CD4-positive, CD25-positive, alpha-beta regulatory T cell (primary cell): ENCODE measurements at places on chromosomes 7 and 10. TPM values are rescaled to one million over a fixed set of nuclear protein-coding genes. Genes with fewer than 3 reads are reported as not detected.

EPHB6 gene
- polyA plus RNA-seq, result 22.4 TPM

TNRC18 gene
- polyA plus RNA-seq, result 0.78 TPM

SFTPA1 gene
- not detected for polyA plus RNA-seq

NKX2-3 gene
- polyA plus RNA-seq, result not detected

LIPF gene
- not detected for polyA plus RNA-seq

TAC1 gene
- not detected for polyA plus RNA-seq

FZD8 gene
- not detected for polyA plus RNA-seq

NRAP gene
- not detected for polyA plus RNA-seq

SCIN gene
- not detected for polyA plus RNA-seq

CDK1 gene
- 3.6 TPM for polyA plus RNA-seq

WNT8B gene
- not detected for polyA plus RNA-seq

MKI67 gene
- polyA plus RNA-seq, result 0.98 TPM

ZNF92 gene
- polyA plus RNA-seq, result 20.3 TPM

RTKN2 gene
- polyA plus RNA-seq, result 58.9 TPM

VCL gene
- 11.4 TPM for polyA plus RNA-seq

PHKG1 gene
- 0.41 TPM for polyA plus RNA-seq

HMX3 gene
- polyA plus RNA-seq, result not detected

PNLIPRP3 gene
- not detected for polyA plus RNA-seq

FEZF1 gene
- polyA plus RNA-seq, result not detected

RNF148 gene
- polyA plus RNA-seq, result not detected

PPA1 gene
- 232 TPM for polyA plus RNA-seq

ASB10 gene
- polyA plus RNA-seq, result not detected

GPR15LG gene
- polyA plus RNA-seq, result not detected

NKX1-2 gene
- not detected for polyA plus RNA-seq

TMEM229A gene
- polyA plus RNA-seq, result not detected

CDH23 gene
- 1.1 TPM for polyA plus RNA-seq

FFAR4 gene
- not detected for polyA plus RNA-seq

ABCC2 gene
- 0.36 TPM for polyA plus RNA-seq

DPYSL4 gene
- polyA plus RNA-seq, result not detected

NUB1 gene
- polyA plus RNA-seq, result 51.7 TPM

AMPH gene
- polyA plus RNA-seq, result 0.10 TPM

TSPAN33 gene
- polyA plus RNA-seq, result 2.9 TPM
